ENCODE measurements at places on chromosomes 4 and X.

DNA sequence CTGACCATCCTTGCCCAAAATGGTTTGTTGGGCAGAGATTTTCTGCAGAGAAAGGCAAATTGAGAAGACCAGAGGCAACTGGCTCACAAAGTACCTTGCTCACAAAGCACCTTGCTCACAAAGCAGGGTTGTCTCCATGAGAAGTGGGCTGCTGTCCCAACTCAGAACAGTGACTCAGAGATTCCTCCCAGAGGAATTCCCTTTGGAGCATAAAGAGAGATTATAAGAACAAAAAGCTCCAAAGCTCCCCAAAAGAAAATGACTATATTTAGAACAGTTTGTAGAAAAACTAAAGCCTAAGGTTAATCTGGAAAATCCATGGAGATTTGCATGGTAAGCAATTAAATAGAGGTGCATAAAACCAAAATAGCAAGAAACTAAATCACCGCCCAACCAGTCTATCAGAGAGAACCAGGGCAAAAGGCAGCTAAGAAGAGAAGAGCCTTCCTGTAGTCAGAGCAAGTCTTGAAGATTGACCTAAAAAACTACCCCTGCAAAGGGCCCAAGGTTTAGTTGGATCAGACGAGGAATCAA, 731.4 kb downstream of the FAT4 start:
- no peak for DNase-seq

DNA sequence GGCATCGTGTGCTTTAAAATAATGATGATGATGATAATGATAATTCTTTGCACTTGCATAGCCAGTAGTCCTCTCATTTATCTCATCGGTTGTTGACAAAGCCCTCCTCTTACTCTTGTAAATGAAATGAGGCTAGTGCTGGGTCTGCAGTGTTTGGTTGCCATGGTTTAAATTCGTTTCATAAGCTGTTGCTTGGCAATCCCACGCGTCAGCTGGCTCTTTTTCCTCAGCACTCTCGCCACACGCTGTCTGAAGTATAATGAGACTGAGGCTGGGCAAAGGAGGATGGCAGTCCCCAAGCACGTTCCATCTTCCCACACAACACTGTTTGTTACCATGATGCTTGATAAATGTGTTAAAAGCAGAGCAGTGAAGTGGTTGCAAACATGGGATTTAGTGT, 15.5 kb downstream of the PAGE4 start:
- no peak for DNase-seq

DNA sequence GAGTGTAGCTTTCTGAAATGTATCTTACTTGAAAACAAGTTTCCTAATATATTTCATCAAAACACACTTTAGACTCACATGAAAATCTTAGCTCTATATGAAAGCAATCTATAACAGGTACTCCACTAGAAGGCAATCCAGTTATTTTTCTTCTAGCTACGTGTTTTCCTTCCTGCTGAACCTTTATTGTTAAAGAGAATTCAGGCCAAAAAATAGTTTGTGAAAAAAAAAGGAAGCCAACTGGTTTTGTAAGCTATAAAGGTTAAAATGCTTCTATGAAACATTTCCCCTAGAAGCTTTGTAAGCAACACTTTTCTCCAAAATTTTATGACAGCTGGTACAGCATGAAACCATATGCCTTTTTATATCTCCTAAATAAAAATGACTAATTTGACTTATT, 304.7 kb upstream of the DIAPH2 start:
- no peak for DNase-seq

DNA sequence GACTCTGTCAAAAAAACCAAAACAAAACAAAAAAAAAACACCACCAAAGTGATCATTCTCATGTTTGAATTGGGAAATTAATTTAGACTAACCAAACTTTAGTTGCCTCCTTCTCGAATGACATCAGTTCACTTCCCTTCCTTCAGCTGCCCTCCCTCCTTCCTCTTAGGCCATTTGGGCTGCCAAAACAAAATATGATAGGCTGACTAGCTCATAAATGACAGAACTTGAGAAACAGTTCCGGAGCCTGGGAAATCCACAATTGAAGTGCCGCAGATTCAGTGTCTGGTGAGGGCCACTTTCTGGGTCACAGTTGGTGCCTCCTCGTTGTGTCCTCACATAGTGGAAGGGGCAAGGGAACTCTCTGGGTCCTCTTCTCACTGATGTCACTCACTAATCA, 16.1 kb upstream of the WAS start:
- no peak for DNase-seq

GRCh38 chr4:168188754-168189153, 96.4 kb downstream of the ANXA10 start:
- no peak for DNase-seq

Data from uterus (tissue), 4 donors.